ENCODE measurements at places on chromosomes 2 and 18. TPM values are rescaled to one million over a fixed set of nuclear protein-coding genes. Genes with fewer than 3 reads are reported as not detected.

CYRIA gene
- 8.2 TPM for total RNA-seq

TXNDC2 gene
- not detected for total RNA-seq

ESPNL gene
- total RNA-seq, result 1.3 TPM

DNA sequence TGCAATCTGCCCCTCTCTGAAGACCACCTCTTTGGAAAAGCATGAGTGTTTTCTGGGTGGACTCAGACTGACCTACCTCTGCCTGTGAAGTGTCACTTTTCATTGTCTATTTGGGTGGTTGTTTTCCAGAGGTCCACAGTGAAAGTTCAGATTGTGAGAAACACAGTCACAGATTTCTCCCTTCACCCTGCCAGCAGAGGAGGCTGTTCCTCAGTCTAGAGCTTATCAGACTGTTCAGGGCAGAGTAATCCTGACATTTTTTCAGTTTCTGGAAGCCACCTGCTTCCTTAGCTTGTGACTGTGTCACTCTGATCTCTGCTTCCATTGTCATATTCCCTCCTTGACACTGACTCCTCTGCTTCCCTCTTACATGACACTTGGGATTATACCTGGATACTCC is 55.4 kb upstream of the RMP24 start:
- H3K27me3 ChIP-seq, result no peaks in the 10 kb centered on the region
- no peak overlapping the region for H3K4me3 ChIP-seq
- H3K36me3 ChIP-seq, result no peaks in the 10 kb centered on the region
- peaks cover 4% of the 10 kb centered on the region for H3K4me1 ChIP-seq
- no peak for DNase-seq
- H3K27ac ChIP-seq, result no peak overlapping the region

- no peak for DNase-seq
- H3K4me3 ChIP-seq, result no peak overlapping the region
- H3K27me3 ChIP-seq, result no peaks in the 10 kb centered on the region
- no peak overlapping the region for H3K27ac ChIP-seq
Observed at GRCh38 chr2:107585851-107586250, 240.8 kb upstream of the RGPD4 start.

DNA sequence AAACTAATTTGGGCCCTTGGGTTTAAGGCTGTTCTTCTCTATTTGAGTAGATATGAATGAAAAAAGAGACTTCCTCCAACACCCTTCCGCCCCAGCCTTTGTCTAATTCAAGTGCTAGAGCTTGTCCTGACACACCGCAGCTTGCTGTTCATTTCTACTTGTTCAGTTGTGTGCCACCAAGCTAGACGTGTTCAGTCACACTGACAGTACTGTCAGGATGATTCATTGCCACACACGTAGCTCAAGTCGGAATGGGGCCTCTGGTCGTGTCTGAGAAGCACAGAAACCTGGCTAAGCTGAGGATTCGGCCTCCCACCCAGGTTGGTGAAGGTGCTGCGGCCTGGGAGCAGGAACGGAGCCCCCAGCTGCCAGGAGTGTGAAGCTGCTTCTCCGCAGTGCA is 45.6 kb upstream of the INHBB start:
- peak; percentile 40 for DNase-seq
- no peak overlapping the region for H3K4me3 ChIP-seq
- no peaks in the 10 kb centered on the region for H3K4me1 ChIP-seq

DNA sequence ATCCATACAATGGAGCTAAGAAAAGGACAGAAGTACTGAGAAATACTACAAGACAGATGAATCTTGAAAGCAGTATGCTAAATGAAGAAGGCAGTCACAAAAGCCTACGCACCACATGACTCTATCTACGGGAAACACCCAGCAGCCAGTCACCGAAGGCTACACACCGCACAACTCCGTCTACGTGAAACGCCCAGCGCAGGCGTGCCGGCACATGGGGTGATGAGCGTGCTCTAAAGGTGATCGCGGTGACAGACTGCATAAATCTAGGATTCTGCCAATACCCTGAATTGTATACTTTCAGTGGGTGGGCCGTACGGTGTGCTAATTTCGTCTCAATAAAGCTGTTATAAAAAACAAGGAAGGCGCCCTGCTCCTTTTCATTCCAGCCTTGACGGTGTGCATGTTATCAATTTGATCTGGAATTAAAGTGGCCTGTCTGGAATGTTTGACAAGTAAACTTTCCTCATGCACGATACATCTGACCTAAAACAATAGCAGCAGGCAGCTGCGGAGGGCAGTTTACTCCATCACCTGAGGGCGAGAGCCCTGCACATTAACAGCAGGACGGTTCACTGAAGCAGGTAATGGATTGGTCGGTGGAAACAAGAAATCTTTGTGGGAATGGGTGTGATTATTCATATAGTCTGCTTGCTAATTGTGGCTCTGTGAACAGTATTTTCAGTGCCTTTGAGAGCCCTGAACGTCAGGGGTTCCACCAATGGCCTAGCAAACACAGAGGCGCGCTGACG is 86.2 kb upstream of the SALL3 start:
- no peaks in the 10 kb centered on the region for H3K36me3 ChIP-seq
- no peaks in the 10 kb centered on the region for H3K4me1 ChIP-seq
- no peak overlapping the region for H3K27ac ChIP-seq
- no peak for DNase-seq
- no peaks in the 10 kb centered on the region for H3K27me3 ChIP-seq

- H3K36me3 ChIP-seq, result no peaks in the 10 kb centered on the region
- H3K27me3 ChIP-seq, result no peaks in the 10 kb centered on the region
- DNase-seq, result no peak
- no peak overlapping the region for H3K4me3 ChIP-seq
Observed at GRCh38 chr2:35973132-35973736, 382.3 kb upstream of the CRIM1 start.

DNA sequence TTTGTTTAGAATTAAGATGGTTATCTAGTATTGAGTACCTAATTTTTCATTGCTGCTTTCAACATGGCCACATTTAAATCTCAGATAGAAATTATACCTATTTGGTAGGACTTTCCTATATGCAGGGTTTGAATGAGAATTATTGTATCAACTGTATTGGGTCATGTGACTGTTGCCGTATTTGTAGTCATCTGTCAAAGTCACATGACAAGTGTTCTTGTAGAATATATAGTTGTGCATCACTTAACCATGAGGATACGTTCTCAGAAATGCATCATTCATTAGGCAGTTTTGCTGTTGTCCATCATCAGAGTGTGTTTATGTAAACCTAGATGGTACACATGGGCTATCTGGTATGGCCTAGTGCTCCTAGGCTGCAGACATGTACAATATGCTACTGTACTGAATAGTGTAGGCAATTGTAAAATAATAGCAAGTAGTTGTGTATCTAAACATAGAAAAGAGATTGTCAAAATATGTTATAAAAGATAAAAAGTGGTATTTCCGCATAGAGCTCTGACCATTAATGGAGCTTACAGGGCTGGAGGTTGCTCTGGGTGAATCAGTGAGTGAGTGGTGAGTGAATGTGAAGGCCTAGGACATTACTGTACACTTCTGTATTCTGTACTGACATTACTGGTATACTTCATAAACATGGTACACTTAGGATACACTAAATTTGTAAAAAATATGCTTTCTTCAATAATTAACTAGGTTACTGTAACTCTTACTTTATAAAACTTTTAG is 123.7 kb downstream of the MAP4K4 start:
- peaks cover 8% of the 10 kb centered on the region for H3K4me1 ChIP-seq
- no peak overlapping the region for H3K4me3 ChIP-seq
- DNase-seq, result no peak
- no peaks in the 10 kb centered on the region for H3K27me3 ChIP-seq
- H3K27ac ChIP-seq, result no peak overlapping the region
- H3K36me3 ChIP-seq, result no peaks in the 10 kb centered on the region

DNA sequence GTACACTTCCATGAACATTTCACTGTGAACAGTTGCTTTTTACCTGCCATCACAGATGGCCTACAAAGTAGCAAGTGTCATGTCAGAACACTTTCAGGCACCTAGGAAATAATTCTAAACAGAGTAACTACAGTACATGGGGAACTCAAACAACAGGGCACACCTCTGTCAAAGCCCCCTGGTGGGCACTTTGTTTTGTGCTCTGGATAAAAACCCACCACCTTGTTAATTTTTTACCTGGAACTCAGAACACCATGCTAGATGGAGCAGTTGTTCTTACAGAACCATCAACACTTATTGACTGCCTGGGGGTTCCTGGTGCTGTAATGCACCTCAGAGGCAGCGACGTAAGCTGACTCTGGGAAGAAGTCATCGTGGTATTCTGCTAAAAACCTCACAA is 2.3 kb downstream of the MSL3B start:
- H3K36me3 ChIP-seq, result peaks cover 15% of the 10 kb centered on the region
- no peaks in the 10 kb centered on the region for H3K27me3 ChIP-seq
- H3K4me3 ChIP-seq, result no peak overlapping the region

DNA sequence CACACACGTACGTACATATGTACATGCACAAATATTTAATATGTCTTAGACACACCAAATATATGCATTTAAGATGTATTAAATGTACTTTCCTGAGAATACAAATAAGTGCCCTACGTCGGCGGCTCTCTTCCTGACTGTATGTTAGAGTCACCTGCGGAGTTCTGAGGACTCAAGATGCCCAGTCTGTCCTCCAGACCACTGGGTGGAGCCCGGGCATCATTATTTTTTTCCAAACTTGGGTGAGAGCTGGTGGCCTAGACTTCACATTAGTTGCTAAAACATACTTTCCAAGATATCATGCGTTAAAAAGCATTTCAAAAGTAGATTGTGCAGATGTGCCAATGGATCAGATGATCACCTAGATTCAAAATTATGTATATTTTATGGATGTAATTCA is 2.9 kb downstream of the IL18R1 start:
- H3K4me3 ChIP-seq, result no peak overlapping the region
- no peak overlapping the region for H3K27ac ChIP-seq
- DNase-seq, result no peak

- H3K27ac ChIP-seq, result no peak overlapping the region
- DNase-seq, result no peak
- no peaks in the 10 kb centered on the region for H3K27me3 ChIP-seq
- H3K4me3 ChIP-seq, result no peak overlapping the region
- H3K36me3 ChIP-seq, result no peaks in the 10 kb centered on the region
Observed at GRCh38 chr2:113174376-113174750, 592 bp downstream of the PSD4 start.

GRCh38 chr2:200275295-200276013 is 31.0 kb upstream of the SPATS2L start:
- no peaks in the 10 kb centered on the region for H3K27me3 ChIP-seq
- H3K4me1 ChIP-seq, result peaks cover 3% of the 10 kb centered on the region
- no peak overlapping the region for H3K4me3 ChIP-seq
- no peak overlapping the region for H3K27ac ChIP-seq
- no peak for DNase-seq
- no peaks in the 10 kb centered on the region for H3K36me3 ChIP-seq

GRCh38 chr18:23135550-23136325 is 453 bp downstream of the CABLES1 start:
- no peak for DNase-seq
- peak overlapping the region; percentile 73 for H3K4me3 ChIP-seq
- H3K36me3 ChIP-seq, result no peaks in the 10 kb centered on the region
- H3K27me3 ChIP-seq, result no peaks in the 10 kb centered on the region
- peaks cover 19% of the 10 kb centered on the region for H3K4me1 ChIP-seq
- no peak overlapping the region for H3K27ac ChIP-seq

- no peaks in the 10 kb centered on the region for H3K27me3 ChIP-seq
- H3K4me3 ChIP-seq, result no peak overlapping the region
- no peaks in the 10 kb centered on the region for H3K36me3 ChIP-seq
- DNase-seq, result no peak
Observed at GRCh38 chr2:80153151-80153550, 151.4 kb downstream of the LRRTM1 start.

GRCh38 chr2:68746408-68746807 is 11.8 kb downstream of the ARHGAP25 start:
- H3K27ac ChIP-seq, result no peak overlapping the region
- H3K4me3 ChIP-seq, result no peak overlapping the region
- no peaks in the 10 kb centered on the region for H3K4me1 ChIP-seq
- H3K27me3 ChIP-seq, result no peaks in the 10 kb centered on the region
- DNase-seq, result peak; percentile 24

GRCh38 chr2:199206536-199206935 is 251.2 kb downstream of the SATB2 start:
- no peaks in the 10 kb centered on the region for H3K36me3 ChIP-seq
- H3K27ac ChIP-seq, result no peak overlapping the region
- no peaks in the 10 kb centered on the region for H3K4me1 ChIP-seq

DNA sequence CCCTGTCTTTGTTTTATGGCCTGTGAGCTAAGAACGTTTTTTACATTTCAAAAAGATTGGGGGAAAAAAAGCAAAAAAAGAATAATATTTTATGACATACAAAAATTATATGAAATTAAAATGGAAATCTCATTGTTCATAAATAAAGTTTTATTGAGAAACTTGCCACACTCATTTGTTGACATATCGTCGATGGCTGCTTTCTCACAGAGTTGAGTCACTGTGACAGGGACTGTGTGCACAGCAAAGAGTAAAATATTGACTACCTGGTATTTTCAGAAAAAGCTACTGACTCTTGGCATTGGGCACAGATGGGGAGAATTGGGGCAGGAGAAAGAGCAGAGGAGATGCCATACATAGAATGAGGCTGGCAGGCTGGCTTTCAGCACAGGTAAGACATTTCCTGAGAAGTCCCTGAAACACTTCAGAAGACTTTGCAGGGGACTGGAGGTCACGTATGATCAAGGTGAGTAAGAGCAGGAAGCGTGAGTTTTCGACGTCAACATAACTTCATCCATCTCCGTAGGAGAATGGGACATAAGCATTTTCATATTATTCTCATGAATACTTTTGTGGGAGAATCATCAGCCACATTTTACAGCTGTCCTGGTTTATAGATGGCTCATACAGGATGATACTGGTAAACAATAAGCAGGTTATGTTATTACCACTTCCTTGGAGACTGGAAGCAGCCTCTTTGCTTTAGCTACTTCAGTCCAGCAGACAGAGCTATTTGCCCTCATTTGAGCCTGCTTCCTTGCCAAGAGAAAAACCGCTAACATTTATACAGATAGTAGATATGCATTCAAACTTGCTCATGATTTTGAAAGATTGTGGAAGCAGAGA is 32.5 kb upstream of the PUM2 start:
- H3K27ac ChIP-seq, result no peak overlapping the region
- no peak for DNase-seq

- DNase-seq, result no peak
- no peak overlapping the region for H3K4me3 ChIP-seq
- no peaks in the 10 kb centered on the region for H3K27me3 ChIP-seq
Observed at GRCh38 chr2:2574401-2575180, 243.5 kb upstream of the MYT1L start.

All from H1 (cell line).